ENCODE measurements at places on chromosomes 12 and 14.
A peak's percentile ranks its signal among the peaks of the same experiment; 100 is the strongest.

GRCh38 chr12:68368327-68368726, 36.2 kb upstream of the MDM1 start:
- no peak for DNase-seq

DNA sequence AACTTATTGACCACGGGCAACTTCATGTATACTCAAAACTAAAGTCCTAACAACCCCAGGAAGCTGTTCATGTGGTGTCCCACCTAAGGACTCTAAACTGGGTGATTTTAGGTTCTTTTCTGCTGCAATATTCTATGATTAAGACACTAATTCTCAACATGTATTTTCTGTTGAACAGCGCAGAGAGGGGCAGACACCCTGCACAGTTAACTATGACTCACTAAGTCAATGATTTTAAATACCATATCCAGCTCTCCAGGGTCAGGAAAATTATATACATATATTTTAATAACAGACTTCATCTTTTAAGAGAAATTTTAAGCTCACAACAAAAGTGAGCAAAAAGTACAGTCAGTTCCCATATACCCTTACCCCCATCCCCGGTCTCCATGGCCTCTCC, 85.0 kb downstream of the FOXN3 start:
- DNase-seq = no peak

- DNase-seq = no peak
These were observed 15.4 kb downstream of the RIMBP2 start for GRCh38 chr12:130700492-130701401.

DNA sequence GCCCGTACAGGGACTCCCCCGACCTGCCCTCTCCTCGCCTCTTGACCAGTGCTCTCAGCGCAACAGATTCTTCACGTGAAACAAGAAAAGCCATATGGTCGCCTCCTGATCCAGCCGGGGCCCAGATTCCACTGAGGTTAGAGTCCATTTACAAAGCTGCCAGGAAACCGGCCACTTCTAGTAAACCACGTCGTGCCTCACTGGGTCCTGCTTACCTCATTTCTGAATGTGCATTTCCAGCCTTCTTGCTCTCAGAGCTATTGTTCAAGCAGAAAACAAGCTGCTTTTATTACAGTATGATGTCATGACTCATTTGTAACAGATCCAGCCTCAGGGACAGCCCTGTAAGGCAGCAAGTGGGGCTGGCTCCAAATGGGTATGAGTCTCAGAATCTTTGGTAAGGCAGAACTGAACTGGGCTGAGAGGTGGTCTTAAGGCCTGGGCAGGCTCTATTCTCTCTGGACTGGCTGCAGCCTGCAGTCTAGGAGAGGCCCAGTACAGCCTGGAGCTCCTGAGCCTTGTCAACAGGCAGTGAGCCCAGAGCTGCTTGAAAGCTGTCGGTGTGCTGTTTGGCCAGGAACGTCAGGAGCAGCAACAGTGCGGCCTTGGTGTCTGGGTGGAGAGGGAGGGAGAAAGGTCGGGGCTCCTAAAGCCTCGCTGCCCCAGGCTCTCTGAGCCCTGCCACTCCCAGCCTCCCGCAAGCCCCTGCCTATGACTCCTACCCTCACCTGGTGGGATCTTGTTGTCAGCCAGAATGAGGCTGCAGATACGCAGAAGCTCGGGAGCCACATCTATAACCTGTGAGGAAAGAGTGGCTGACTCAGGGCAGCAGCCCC, 8.3 kb downstream of the REC8 start:
- no peak for DNase-seq

GRCh38 chr12:49664591-49665239, 41.4 kb downstream of the PRPF40B start:
- DNase-seq = no peak

DNA sequence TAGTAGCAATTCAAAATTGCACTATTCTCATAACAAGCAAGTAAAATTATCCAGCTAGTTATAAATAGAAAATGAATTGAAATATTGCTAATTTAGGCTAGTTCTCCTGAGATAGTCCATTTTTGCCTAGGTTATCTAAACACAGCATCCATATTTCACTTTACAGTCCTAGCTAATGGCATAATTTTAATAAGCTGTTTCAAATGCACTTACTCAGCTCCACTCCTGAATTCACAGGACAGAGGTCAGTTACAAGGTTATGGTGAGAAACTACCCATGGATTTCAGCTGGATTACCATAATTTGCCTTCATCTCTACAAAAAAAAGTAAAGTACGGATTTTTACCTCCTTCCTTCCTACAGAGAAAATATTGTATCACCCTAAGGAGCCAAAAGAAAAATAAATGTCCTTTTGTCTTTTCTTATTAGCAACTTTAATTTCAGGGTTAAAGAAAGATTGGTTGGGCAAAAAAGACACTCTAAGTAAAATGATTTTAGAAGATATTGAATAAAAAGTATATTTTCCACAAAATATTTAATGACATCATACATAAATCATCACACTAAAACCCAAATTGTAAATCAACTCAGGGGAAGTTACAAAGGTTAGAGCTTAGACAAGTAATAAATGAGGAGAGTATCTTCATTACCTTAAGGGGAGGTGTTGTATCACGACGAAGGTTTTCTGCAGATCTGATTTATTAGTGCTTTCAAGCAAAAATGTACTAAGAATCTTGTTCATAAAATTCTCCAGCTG, 377.4 kb downstream of the C12orf50 start:
- no peak for DNase-seq

- DNase-seq = no peak
These were observed 43.6 kb upstream of the DDX11 start for GRCh38 chr12:31029916-31030562.

- peak; percentile 18 for DNase-seq
These were observed 144.2 kb downstream of the PLEKHA5 start for GRCh38 chr12:19273482-19274330.

DNA sequence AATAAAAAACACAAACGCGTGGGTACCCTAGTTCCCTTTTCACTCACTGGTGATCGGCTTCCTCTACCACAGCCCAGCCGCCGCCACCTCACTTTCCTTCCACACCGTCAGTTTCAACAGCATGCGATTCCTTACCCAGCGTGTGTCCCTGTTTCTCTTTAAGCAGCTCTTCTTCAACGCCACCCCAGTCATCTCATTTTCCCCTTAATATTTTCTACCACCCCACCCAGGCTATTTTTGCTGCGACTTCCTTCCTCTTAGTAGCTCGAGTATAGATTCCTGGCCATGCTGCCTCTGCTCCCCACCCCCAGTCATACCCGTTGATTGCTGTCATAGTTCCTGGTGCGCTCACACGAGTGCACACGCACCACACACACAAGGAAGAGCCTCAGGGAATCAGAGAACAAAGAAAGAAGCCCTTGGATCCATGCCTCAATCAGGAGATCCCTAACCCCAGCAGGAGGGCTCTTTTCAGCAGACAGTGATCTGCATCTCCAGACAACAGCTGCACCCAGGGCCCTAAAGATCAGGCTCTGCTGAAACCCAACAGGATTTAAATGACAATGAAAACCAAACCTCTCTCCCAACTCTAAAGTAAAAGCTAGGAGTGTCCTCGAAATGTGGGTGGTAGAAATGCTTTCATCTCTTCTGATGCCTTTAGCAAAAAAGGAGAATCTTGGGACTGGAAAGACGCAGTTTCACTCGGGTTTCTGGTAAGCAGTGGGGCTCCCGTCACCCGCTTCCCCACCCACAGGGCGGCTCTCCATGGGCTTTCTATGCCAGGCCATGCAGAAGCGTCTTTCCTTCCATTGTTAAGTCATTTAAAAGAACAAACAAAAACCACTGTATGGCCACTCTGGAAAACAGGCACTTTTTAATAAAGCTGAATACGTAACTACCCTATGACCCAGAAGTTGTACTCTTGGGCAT, 23.8 kb downstream of the VPS37B start:
- DNase-seq = no peak

DNA sequence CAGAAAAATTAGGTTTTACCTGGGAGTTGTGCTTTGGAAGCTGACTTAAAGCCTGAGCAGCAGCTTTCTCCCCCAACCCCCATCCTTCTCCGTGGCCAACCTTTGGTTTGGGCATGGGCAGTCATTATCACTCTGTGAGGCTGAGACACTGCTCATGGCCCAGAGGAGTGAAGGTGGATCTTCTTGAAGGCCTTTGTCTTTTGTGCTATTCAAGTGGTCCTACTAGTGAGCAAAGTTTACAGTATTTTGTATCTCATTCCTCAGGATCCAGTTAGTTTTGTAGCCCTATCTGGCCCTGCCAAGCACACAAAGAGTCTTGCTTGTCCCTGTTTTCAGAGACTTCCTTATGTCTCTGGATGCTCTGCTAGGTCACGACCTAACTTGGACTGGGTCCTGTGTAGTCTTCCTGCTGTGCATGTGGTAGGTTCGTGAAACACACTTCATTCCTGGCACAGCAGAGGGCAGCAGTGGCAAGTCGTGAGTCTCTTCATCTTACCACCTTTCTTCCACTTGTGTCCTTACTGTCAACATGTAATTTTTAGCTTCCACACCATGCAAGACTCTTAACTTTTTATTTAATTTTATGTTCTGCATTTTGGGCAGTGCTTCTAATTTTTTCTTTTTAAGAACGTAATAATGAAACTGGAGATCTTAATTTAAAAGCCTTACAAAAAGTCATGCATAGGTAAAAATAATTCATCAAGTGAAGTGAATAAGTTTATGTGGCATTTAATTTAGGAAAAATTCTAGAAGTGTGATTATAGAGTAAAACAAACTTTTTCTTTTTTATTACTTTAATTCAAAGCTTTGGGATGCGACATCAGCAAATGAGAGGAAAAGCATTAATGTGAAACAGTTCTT, 53.7 kb downstream of the APAF1 start:
- DNase-seq = no peak

DNA sequence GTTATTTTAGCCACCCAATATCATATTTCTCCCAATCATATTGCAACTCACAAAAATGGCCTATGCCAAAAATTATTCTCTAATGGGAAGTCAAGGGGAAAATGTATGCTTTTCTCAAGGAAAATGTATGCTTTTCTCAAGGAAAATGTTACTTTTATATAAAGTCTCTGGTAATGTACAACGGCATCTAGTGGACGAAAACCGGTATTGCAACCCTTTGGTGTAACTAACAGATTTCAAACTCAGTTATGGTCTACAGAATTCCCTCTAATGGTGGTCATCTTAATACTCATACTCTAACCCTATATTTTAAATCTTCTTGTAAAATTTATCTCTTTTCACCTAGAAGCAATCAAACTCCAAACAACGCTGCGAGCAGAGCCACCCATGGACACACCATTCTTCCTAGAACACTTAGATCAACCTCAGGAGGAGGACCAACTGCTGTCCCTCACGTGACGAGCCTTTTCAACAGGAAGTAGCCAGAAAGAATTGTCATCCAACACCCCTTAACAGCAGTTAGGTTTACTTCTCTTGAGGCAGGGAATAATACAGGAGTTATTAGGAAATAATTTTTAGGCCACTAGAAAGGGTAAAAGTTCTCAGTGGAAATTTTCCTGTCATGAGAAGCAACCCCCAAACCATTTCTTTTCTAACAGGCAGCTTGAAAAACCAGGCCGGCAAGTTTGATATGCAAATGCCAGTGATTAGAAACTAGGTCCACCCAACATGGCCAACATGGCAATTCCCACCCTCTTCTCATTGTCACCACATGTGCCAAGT, 20.1 kb downstream of the APOBEC1 start:
- DNase-seq = no peak

DNA sequence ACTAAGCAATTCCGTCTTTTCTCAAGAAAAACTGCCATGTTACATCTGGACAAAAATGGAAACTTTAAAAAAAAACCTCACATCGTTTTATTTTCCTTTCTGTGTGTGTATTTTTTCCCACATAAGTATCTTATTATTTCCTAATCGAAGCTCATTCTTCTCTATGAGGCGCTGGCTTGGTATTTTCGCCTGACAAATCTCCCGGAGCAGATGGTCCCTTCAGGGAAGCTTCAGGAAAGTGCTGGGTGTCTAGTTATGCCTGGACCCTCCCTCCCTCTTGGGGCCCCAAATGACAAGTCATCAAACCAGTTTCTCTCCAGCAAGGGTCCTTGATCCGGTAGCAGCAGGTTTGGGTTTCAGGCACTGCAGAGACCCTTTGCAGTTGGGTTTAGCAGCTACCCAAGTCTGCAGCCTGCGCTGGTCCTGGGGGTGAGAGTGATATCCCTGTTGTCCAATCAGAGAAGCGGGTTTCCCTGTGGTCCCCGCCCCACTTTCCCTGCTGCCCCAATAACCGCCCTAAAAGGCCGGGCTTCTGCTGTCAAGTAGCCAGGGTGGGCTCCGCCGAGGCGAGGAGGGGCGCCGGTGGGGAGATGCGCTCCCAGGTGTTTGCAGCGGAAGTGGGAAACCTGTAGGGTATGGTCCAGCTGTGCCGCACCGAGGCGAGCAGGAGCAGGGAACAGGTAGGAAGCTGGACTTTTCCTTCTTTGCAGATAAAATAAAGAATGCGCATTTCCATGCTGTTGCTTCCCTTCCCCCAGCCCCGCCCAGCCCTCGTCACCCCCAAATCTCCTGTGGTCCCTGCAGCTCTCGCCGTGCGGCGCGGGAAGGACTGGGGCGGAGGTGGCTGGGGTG, at the start of gene CNTN1:
Gene CNTN1 (plus strand): TSS at position 527 of the 852 bp plus-strand sequence.
- DNase-seq = no peak

DNA sequence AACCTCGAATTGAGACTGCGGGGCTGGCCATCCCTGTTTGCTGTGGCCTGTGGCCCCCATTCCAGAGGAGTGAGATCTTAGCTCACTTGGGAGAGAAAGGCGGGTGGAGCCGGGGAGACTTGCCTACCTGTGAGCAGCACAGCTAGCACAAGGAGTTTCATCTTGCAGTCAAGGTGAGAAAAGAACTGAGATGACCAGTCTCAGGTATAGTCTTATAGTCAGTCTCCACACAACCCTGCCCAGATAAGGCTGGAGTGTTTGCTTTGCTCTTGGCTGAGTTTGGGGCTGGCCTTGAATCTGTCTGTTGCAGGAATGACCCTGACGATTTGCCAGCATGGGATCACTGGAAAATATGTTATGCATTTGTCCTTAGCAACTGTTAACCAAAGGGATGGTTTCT, at the start of gene PLA2G1B:
Gene PLA2G1B (minus strand): TSS at position 187 of the 400 bp plus-strand sequence. CDS start 26 bp downstream, at position 161.
- no peak for DNase-seq

GRCh38 chr14:70794294-70794693, 15.0 kb downstream of the MAP3K9 start:
- no peak for DNase-seq

DNA sequence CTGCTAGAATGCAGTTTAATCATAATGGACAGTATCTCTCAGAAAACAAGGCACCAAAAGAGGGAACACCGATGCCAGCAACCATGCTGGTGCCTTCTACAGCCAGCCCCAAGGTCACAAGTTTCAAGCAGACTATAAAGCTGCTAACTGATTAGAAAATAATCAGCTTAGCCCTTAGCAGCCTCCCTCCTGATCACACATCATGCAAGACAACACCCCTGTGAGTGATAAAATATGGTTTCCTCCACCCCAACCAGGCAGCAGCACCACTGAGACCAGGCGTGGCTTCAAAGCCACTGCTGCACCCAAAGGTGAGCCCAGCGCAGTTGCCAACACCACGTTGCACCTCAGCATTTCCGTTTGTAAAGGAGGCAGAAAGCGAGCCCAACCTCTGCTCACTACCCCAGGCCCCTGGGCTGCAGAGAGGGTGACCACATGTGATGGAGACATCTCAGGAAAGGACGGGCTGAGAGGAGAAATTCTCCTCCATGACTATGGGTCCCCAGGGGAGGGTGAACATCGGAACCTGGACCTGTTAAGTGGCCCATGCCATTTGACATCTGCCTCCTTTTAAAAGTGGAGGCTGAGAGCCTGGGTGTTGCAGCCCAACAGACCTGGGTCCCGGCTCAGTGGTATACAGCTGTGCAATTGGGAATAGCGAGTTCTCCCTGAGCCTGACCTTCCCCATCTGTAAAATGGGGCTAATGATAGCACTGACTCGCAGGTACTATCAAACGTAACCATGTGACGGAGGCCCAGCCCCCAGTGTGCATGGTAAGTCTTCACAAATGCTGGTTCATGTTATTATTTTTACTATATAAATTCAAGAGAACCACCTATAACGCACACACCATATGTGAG, 11.5 kb downstream of the ZFP36L1 start:
- DNase-seq = peak; percentile 66
